ELF-1 (cell line): ENCODE measurements at places on chromosomes 16 and 17.

- no peak for DNase-seq
Measured at GRCh38 chr17:48439875-48440505, 10.0 kb upstream of the SKAP1 start.

GRCh38 chr16:82605863-82606620, 20.7 kb upstream of the CDH13 start:
- peak; percentile 83 for DNase-seq

DNA sequence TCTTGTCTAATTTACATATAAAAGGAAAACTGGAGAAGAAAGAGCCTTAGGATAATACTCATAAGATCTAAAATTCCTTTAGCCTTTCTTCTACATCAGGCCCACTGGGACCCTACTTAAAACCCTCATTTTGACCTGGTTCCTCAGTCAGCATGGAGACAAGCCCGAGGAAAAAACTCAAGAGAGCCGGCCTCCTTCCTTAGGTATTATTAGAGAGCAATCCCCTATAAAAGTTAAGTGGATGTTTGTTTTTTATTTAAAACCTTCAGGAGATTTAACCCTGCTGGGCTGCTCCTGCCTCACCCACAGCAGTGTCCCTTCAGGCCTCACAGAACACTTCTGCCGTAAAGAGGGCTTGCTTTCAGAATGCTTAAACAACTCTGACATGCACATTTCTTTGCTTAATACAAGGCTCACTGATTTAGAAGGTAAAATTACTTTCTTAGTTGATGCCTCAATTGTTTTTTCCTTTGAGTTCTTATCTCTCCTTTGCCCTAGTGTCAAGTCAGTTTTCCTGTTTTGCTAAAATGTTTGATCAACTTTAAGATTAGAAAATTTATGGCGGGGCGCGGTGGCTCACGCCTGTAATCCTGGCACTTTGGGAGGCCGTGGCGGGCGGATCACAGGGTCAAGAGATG, 145.6 kb upstream of the TBX2 start:
- peak; percentile 34 for DNase-seq

DNA sequence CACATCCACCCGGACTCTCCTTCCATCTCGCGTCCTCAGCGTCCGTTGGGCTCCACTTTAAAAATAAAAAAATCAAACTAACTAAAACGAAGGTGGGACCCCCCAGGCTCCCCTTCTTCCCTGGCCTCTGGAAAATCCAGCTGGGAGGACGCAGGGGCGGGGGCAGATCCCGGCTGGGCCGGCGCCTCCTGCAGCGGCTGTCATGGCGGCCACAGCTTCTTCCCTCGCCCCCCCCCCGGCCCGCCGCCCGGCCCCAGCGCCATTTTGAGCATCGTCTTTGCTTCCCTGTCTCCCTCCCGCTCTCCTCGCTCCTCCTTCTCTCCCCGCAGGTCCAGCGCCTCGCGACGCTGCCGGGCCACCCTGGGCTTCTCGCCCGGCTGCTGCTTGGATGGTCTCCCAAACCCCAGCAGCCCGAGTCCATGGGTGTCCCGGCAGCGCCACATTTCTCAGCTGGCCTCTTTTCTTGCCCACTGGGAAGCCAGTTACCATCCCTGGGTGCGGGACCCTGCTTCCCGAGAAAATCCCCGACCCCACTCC, 3.3 kb downstream of the HOXB2 start:
- no peak for DNase-seq

- peak; percentile 64 for DNase-seq
Measured at GRCh38 chr17:38560503-38561318, 45.0 kb downstream of the SRCIN1 start.

GRCh38 chr17:61351745-61352407, 47.8 kb upstream of the TBX2 start:
- no peak for DNase-seq

DNA sequence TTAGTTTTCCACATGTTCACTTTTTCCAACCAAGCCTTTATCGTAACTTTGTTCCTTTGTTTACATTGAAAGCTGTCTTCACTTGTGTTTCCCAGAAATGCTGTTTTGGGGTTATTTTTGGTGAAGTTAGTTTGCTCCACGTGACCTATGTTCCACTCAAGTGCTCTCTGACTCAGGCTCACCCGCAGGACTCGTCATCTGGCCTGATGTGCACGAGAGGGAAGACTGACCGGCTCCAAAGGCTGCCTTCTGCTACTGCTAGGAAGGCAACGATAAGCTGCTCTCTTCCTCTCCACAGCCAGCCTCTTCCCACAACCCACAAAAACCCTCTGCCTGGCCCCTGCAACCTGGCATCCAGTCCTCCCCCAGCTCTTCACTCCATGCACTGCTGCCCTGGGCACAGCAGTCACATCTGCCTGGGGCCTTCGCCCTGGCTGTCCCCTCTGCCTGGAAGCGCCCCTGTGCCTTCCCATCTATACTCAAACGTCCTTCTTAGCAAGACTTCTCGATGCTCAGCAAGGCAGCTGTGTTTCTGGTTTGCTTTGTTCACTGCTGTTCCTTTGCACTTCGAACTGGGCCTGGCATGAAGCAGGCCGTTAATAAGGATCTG, 28.0 kb downstream of the ZCCHC14 start:
- no peak for DNase-seq

- peak; percentile 36 for DNase-seq
Measured at GRCh38 chr17:47720754-47721533, 12.1 kb upstream of the TBX21 start.

- DNase-seq: no peak
Measured at GRCh38 chr17:33469421-33469820, 176.3 kb upstream of the ASIC2 start.

DNA sequence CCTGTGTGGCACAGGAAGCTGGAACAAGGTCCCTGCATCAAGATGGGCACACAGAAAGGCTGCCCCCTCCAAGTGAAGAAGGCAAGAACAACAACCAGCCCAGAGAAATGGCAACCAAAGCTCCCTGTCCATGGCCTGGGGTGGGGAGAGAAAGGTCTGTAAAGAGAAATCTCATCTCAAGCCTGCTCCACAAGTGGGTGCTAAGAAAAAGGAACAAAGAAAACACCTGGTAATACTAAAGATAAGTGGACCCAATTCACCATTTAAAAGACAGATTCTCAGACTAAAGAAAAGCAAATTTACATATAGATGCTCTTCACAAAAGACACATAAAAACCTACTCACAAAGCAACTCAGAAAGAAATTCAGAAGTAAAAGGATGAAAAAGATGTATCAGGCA, 107.4 kb downstream of the PARN start:
- DNase-seq: no peak

GRCh38 chr17:3724378-3725077, 825 bp downstream of the HASPIN start:
- peak; percentile 20 for DNase-seq

DNA sequence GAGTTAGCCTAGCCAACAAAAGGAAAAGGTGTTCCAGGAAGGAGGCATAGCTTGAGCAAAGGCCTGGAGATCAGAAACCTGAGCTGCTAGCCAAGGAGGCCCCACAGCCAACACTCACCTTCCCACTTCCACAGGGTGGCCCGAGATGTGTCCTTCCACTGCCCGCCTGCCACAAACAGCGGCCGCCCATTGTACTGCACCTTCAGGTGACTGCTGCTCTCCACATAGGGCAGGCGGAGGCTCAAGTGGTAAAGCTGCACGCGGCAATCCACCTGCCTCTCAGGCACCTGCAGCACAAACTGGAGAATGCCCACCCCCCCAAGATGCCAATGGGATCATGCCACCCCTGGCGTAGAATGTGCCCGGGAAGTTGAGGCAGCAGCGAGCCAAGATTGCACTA, 111.5 kb downstream of the RMI2 start:
- no peak for DNase-seq

- no peak for DNase-seq
Measured at GRCh38 chr17:76734080-76734840, 2.9 kb downstream of the SRSF2 start.
